ENCODE measurements at places on chromosomes 5 and 9.

DNA sequence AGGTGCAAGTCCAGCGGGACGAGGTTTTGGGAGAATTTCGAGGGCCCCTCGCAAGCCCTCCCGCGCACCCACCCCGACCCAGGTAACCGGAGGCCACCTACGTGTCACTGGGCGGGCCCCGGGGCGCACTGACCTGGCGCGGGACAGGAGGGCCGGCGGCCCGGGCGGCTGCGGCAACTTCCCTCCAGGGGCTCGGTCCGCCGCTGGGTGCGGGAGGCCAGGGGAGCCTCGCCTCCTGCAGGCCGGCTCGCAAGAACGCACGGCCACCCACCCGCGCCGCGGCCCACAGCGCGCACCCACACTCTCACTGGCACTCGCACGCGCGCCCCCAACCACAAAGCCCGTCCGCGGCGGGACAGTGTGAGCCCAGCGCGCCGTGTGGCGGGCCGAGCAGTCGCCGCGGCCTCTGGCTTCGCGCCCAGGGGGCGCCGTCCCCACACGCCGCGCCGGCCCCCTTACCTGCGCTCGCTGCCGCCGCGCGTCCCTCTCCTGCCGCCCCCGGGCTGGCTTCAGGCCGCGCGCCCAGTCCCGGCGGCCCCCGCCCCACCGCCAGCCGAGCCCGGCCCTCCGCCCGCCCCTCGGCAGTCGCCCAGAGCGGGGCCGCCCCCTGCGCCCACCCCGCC lies 451 bp downstream of the LPAR1 start:
- no peaks in the 10 kb centered on the region for H3K27me3 ChIP-seq
- DNase-seq: peak; percentile 5
- peak overlapping the region; percentile 95 for H3K4me3 ChIP-seq

- H3K4me1 ChIP-seq: peaks cover 6% of the 10 kb centered on the region
- H3K27ac ChIP-seq: no peak overlapping the region
- DNase-seq: no peak
- no peaks in the 10 kb centered on the region for H3K36me3 ChIP-seq
- H3K4me3 ChIP-seq: no peak overlapping the region
Measured at GRCh38 chr5:68449380-68449779, 233.8 kb downstream of the PIK3R1 start.

DNA sequence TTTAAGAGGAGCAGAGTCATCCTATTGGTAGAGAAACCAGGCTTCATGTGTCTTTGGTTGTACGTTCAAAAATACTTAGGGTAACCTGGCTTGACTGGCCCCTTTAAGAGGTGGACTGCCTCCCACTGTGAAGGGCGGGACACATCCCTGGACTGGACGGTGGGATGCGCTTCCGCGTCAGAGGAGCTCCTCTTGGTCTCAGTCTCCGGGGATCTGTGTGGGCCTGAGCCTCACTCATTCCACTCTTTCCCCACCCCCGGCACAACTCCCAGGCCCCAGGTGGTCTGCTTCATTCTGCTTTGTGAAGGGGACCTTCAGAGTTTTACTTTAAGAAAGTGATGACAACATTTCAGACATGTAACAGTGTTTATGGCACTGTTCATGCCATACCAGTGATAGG lies 601.1 kb downstream of the IRX1 start:
- no peak overlapping the region for H3K4me3 ChIP-seq
- H3K36me3 ChIP-seq: no peaks in the 10 kb centered on the region
- H3K4me1 ChIP-seq: no peaks in the 10 kb centered on the region

GRCh38 chr9:124500796-124501611 lies 6.2 kb downstream of the NR5A1 start:
- H3K4me1 ChIP-seq: peaks cover 6% of the 10 kb centered on the region
- no peak overlapping the region for H3K4me3 ChIP-seq
- peaks cover 36% of the 10 kb centered on the region for H3K27me3 ChIP-seq
- no peaks in the 10 kb centered on the region for H3K36me3 ChIP-seq

DNA sequence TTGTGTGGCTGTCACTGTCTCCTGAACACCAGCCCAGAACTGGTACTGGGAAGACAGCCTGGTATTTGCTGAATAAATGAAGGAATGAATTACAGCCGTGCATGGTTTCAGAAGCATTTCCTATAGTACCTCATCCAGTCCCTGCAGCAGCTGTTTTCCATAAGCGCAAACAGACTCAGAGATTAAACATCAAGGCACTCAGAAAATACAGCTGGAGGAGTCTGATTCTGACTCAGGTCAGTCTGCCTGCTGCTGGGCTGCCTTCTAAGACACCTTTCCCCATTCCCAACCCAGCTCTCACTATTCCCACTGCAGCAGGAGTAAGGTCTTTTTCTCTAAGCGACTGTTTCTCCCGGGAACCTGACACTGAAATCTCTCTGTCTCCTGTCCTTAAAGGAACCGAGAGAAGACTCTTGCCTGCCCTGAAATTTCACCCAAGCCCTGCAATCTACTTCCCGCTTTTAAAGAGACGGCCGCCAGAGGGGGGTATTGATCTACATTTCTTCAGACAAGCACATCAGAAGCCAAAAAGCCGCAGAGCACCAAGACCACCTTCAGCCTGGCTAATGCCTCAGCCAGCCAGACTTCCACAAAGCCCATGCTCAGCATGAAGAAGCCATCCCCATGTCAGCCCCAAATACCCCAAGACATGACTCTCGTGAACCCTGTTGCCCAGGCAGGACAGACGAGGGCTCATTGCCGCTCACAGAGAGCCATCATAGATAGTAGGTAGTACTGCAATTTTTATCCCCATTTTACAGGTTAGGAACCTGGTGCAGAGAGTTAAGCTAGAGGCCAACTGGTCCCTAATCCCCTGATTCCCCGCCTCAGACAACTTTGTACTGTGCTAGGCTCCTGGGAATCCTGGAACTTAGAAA lies 5.4 kb upstream of the FOXI1 start:
- H3K4me1 ChIP-seq: no peaks in the 10 kb centered on the region
- DNase-seq: peak; percentile 59
- no peak overlapping the region for H3K4me3 ChIP-seq

GRCh38 chr5:16590685-16591084 lies 26.1 kb downstream of the RETREG1 start:
- H3K4me1 ChIP-seq: no peaks in the 10 kb centered on the region
- H3K4me3 ChIP-seq: no peak overlapping the region
- no peak overlapping the region for H3K27ac ChIP-seq
- no peaks in the 10 kb centered on the region for H3K36me3 ChIP-seq

- DNase-seq: no peak
- no peaks in the 10 kb centered on the region for H3K36me3 ChIP-seq
- no peak overlapping the region for H3K4me3 ChIP-seq
- H3K4me1 ChIP-seq: no peaks in the 10 kb centered on the region
- H3K27ac ChIP-seq: no peak overlapping the region
Measured at GRCh38 chr5:106957336-106957735, 713.4 kb downstream of the EFNA5 start.

DNA sequence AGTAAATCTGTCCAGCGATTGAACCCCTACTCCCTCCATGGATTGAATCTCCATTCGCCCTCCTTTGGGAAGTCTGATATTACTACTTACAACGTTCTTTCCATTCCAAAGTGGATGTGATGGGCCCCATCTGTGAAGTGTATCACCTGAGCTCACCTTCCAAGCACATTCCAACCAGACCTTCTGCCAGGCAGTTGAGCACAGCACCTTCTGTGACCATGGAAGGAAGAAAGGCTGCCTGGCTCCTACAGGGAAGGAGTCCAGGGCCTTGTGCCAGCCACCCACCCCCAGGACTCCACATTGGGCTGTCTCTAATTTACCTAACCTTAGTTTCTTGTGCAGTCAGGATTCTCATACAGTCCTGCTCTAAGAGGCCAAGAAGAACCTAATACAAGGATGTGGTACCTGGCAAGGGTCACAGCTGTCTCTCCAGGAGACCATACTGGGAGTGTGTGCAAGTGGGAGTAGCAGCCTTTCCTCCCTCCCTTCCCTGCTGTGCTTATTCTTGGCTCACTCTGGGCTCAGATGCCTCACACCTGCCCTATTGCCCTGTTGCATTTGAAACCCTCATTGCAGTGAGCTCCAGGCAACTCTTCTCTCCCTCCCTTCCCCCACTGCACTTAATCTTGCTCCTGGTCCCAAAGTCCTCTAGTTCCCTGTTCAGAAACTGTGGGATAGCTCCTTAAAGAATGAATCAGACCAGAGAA lies 116.1 kb downstream of the NRG2 start:
- H3K4me3 ChIP-seq: no peak overlapping the region
- no peaks in the 10 kb centered on the region for H3K4me1 ChIP-seq
- H3K27me3 ChIP-seq: no peaks in the 10 kb centered on the region
- no peaks in the 10 kb centered on the region for H3K36me3 ChIP-seq
- DNase-seq: no peak
- H3K27ac ChIP-seq: no peak overlapping the region

DNA sequence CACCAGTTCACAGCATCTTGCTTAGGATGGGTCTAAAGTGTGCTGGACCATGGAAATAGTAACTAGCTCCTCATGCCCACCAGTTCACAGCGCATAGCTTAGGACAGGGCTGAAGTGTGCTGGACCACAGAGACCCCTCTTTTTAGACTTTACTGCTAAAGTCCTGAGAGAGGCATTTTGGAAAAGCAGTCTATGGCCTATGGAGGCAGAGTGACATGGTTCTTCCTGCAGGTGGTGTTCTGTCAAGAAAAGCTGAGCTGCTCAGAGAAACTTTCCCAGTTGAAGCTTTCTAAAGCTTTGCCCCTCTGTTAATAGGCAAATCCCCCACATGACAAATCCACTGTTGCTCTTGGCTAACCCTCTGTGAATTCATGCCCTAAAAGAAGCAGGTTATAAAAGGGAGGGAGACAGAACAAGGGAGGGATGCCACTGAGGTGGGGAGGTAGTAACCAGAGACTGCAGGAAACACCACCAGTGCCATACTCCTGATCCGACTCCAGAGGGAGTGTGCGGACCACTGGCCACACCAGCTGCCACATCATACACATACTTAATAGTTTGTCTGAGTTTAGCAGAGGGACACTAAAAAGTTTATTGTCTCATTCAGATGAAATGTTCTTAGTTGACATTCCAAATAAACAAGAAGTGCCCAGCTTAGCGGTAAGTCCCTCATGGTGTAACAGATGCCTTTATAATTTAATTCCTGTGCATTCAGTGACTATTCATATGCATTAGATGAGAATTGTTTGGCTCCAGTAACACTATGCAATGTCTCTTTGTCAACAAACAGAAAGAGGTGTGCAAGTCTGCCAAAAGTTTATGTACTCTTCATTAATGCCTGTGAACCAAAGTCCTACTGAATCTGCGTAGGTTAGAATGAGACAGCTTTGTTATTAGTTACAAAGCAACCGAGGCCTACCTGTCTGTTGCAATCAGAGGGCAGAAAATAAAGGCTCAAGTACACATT lies 236.2 kb upstream of the NFIL3 start:
- H3K36me3 ChIP-seq: no peaks in the 10 kb centered on the region
- no peak overlapping the region for H3K27ac ChIP-seq
- peaks cover 8% of the 10 kb centered on the region for H3K4me1 ChIP-seq
- DNase-seq: no peak

DNA sequence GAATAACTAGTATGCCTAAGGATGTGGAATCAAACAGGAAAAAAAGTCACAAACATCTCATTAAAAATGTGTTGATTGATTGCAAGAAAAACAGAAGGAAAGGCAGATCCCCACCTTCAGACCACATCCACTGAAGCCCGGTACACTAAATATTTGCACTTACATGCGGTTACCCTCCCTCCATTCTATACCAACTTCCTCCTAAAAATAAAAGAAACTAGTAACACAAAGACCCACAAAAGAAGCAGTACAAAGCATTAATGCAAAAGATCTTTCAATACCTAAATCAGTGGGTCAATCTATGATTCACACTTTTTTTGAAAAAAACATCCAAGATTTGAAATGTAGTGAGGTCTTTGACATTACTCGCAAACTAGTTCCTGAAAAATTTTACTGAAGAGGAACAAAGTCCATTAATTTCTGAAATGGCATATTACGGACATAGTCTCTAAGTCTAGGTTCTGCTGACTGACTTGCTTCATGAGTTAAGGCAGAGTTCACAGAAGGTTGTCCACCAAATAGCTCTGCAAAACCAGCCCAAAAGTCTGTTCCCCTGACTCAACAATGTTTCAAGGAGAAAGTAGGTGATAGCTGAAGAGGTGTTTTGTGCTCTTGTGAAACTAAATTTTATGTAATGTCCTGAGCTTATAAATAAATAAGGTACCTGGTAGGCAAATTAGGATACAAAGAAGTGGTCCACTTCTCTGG lies 100.7 kb downstream of the PAM start:
- H3K4me3 ChIP-seq: no peak overlapping the region
- no peaks in the 10 kb centered on the region for H3K36me3 ChIP-seq
- H3K4me1 ChIP-seq: no peaks in the 10 kb centered on the region
- no peaks in the 10 kb centered on the region for H3K27me3 ChIP-seq
- no peak overlapping the region for H3K27ac ChIP-seq

DNA sequence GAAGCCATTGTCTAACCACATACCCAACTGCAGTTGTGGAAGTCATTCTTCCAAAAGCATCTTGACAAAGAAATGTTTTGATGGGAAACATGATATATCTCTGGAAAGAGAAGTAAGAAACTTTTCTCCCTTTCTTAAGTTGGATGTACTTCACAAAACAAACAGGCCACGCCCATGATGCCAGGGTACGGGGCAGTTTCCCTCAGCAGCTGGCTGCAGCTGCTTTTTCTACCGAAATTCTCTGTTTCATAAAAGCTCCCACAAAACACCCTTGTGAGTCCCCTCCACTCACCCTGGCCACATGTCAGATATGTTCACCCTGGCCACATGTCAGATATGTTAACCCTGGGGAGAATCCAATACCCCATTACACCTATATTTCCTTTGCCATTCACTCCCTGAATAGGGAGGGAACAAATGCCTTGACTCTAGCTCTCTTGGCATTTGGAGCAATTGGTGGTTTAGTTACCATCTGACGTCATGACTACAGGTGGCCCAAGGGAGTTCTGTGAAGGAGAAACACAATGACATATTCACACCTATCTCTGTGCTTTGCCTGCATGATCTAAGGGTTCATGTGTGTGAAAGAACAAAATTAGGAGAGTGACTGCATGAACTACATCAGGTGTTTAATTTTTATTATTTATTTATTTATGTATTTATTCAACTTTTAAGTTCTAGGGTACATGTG lies 103.0 kb downstream of the AOPEP start:
- no peaks in the 10 kb centered on the region for H3K27me3 ChIP-seq
- peaks cover 4% of the 10 kb centered on the region for H3K4me1 ChIP-seq
- DNase-seq: no peak
- H3K27ac ChIP-seq: no peak overlapping the region
- no peak overlapping the region for H3K4me3 ChIP-seq
- H3K36me3 ChIP-seq: peaks cover 2% of the 10 kb centered on the region

- peak; percentile 60 for DNase-seq
- no peaks in the 10 kb centered on the region for H3K27me3 ChIP-seq
- H3K4me1 ChIP-seq: no peaks in the 10 kb centered on the region
- no peak overlapping the region for H3K27ac ChIP-seq
- H3K36me3 ChIP-seq: no peaks in the 10 kb centered on the region
Measured at GRCh38 chr5:23525751-23526150, 18.3 kb downstream of the PRDM9 start.

GRCh38 chr9:20981486-20981885 lies 50.0 kb downstream of the HACD4 start:
- no peaks in the 10 kb centered on the region for H3K27me3 ChIP-seq
- H3K27ac ChIP-seq: no peak overlapping the region
- peaks cover 3% of the 10 kb centered on the region for H3K36me3 ChIP-seq
- H3K4me3 ChIP-seq: no peak overlapping the region

GRCh38 chr9:127204771-127205470 lies 59.7 kb upstream of the GARNL3 start:
- no peaks in the 10 kb centered on the region for H3K36me3 ChIP-seq
- no peaks in the 10 kb centered on the region for H3K4me1 ChIP-seq
- H3K27me3 ChIP-seq: no peaks in the 10 kb centered on the region
- H3K27ac ChIP-seq: no peak overlapping the region
- DNase-seq: peak; percentile 26
